ENCODE measurements at places on chromosomes 1 and 21.

DNA sequence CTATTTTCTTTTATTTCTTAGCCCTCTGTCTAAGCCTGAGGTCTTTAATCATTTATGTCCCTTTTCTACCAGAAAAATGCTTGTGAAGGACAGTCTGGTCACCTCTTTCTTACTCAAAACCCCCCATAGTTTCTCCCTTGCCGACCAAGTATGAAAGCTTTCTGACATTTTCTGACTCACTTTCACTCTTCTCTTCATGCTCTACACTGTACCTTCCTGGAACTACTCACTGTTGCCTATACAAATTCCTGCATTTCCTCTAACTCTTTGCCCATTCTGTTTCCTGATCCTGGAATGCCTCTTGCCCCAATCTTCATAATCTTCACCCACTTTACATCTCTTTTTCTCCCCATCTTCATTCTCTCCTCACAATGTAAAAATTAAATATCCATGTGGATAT is 380.0 kb downstream of the HHIPL2 start:
- no peak overlapping the region for H3K4me3 ChIP-seq
- H3K27ac ChIP-seq: no peak overlapping the region
- no peak for DNase-seq
- H3K36me3 ChIP-seq: no peaks in the 10 kb centered on the region
- H3K4me1 ChIP-seq: no peaks in the 10 kb centered on the region

DNA sequence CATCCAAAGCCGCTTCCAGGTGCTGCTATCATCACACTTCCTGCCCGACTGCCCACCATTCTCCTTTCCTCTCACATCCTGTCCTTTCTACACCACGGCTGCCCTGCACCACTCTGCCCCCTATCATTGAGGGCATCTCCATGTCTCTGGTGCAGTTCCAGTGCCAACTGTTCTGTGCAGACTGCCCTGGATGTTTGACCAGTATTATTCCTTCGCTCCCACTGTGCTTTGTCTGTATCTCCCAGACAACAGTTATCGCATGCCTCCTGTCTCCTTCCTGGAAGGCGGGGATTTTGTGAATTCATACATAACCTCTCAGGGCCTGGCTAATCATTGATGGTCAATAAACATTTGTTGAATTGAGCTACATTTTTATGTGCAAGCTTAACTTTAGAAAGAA is 63.6 kb upstream of the GNG12 start:
- peaks cover 24% of the 10 kb centered on the region for H3K4me1 ChIP-seq
- H3K27me3 ChIP-seq: no peaks in the 10 kb centered on the region
- no peak for DNase-seq
- peaks cover 3% of the 10 kb centered on the region for H3K36me3 ChIP-seq
- H3K4me3 ChIP-seq: no peak overlapping the region
- peak overlapping the region; percentile 73 for H3K27ac ChIP-seq

- no peaks in the 10 kb centered on the region for H3K4me1 ChIP-seq
- no peak overlapping the region for H3K27ac ChIP-seq
- H3K36me3 ChIP-seq: no peaks in the 10 kb centered on the region
- H3K27me3 ChIP-seq: no peaks in the 10 kb centered on the region
Observed at GRCh38 chr1:162421258-162422164, 9.6 kb upstream of the SH2D1B start.

- H3K36me3 ChIP-seq: no peaks in the 10 kb centered on the region
- peak overlapping the region; percentile 74 for H3K27ac ChIP-seq
- peaks cover 16% of the 10 kb centered on the region for H3K27me3 ChIP-seq
- peak; percentile 94 for DNase-seq
Observed at GRCh38 chr1:30684881-30685795, 38.2 kb downstream of the MATN1 start.

DNA sequence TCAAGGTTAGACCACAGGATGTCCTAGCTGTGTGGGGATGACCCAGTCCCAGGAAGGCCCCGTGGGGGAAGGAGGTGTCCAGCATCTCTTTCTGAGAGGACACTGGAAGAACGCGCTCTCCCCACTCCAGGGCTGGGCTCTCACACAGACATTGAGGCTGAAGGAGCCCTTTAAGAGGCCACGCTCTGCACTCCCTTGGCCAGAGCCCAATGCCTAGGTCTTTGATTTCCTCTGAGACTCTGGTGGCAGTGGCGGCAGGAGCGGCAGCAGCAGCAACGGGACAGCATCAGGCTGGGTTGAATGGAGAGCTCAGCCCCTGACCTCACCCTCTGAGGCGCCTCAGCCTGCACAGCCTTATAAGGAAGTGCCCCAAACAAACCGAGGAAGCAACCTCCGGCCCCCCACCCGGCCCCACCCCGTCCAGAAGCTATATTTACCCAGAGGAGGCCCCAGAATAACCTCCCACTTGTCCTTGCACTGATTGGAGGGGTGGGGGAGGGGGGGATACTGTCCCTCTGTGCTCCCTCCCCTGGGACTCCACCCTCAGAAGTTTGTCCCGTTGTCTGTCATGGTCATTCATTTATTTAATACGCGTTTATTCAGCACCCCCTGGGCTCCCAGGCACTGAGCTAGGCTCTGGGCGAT is 12.3 kb downstream of the NES start:
- no peak for DNase-seq
- no peak overlapping the region for H3K4me3 ChIP-seq
- peaks cover 37% of the 10 kb centered on the region for H3K4me1 ChIP-seq
- peaks cover 16% of the 10 kb centered on the region for H3K27me3 ChIP-seq
- peak overlapping the region; percentile 84 for H3K27ac ChIP-seq

- peaks cover 7% of the 10 kb centered on the region for H3K27me3 ChIP-seq
- H3K36me3 ChIP-seq: peaks cover 6% of the 10 kb centered on the region
- H3K4me3 ChIP-seq: peak overlapping the region; percentile 3
Observed at GRCh38 chr1:229339520-229339919, 3.3 kb downstream of the CCSAP start.

DNA sequence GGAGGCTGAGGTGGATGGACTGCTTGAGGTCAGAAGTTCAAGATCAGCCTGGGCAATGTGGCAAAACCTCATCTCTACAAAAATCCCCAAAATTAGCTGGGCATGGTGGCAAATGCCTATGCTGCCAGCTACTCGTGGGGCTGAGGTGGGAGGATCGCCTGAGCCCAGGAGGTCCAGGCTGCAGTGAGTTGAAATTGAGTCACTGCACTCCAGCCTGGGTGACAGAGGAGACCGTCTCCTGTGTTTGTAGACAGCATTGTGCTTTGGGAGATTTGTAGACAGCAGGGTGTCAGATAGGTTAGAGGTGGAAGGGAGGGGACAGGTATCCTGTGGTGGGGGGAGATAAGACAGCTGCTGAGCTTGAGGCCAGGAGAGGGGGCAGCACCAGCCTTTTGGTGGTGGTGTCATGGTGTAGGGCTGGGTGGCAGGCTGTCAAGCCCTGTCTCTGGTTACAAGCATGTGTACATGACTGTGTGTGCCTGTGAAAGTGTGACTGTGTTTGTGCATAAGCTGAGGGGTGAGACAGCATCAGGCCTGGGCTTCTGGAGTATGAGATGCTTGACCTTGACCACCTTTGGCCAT is 15.2 kb downstream of the PPFIA4 start:
- no peak overlapping the region for H3K4me3 ChIP-seq
- H3K4me1 ChIP-seq: no peaks in the 10 kb centered on the region
- DNase-seq: no peak
- peaks cover 60% of the 10 kb centered on the region for H3K27me3 ChIP-seq
- H3K36me3 ChIP-seq: no peaks in the 10 kb centered on the region
- H3K27ac ChIP-seq: no peak overlapping the region

- H3K36me3 ChIP-seq: no peaks in the 10 kb centered on the region
- no peaks in the 10 kb centered on the region for H3K27me3 ChIP-seq
- H3K4me3 ChIP-seq: no peak overlapping the region
- DNase-seq: no peak
- H3K4me1 ChIP-seq: peaks cover 1% of the 10 kb centered on the region
Observed at GRCh38 chr1:218473522-218473921, 128.4 kb downstream of the TGFB2 start.

GRCh38 chr21:44748621-44749020 is 37.2 kb upstream of the TSPEAR start:
- H3K27ac ChIP-seq: no peak overlapping the region
- peaks cover 2% of the 10 kb centered on the region for H3K4me1 ChIP-seq
- peak overlapping the region; percentile 29 for H3K4me3 ChIP-seq
- H3K36me3 ChIP-seq: no peaks in the 10 kb centered on the region
- no peak for DNase-seq

DNA sequence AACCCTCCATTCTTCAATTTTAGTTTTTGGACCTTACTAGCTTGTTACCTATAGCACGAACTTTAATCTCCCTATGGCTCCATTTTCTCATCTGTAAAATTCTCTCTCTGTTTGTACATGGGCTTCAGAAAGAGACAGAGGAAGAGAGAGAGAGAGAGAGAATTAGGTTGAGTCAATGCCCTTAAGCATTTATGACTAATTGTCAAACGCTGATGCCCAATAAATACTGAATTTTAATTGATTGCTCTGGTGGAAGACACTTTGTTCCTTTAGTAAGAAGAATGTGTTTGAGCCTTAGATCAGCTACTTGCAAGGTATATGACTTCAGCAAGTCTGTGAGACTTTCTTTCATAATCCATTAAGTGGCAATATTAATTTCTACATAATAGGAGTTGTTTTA is 743.1 kb upstream of the ADGRL4 start:
- DNase-seq: no peak
- no peaks in the 10 kb centered on the region for H3K4me1 ChIP-seq
- H3K27me3 ChIP-seq: no peaks in the 10 kb centered on the region

DNA sequence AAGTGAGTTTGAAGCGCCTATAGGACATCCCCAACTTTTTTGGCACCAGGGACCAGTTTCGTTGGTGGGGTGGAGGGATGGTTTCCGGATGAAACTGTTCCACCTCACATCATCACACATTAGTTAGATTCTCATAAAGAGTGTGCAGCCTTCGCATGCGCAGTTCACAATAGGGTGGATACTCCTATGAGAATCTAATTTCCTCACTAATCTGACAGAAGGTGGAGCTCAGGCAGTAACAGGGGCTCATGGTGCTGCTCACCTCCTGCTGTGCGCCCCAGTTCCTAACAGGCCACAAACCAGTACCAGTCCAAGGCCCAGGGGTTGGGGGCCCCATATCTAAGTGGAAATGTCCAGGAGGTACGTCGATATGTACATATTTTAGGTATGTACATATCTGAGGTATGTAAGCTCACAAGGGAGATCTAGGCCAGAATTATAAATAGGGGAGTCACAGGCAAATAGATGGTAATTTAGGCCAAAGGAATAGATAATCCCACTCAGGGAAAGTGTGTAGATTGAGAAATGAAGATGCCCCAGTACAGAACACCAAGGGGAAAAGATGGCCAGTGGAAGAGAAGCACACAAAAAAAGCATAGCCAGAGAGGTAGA is 27.5 kb upstream of the RASAL2 start:
- H3K27ac ChIP-seq: no peak overlapping the region
- peaks cover 13% of the 10 kb centered on the region for H3K4me1 ChIP-seq
- H3K36me3 ChIP-seq: no peaks in the 10 kb centered on the region
- no peak overlapping the region for H3K4me3 ChIP-seq
- H3K27me3 ChIP-seq: no peaks in the 10 kb centered on the region
- no peak for DNase-seq

- no peak overlapping the region for H3K27ac ChIP-seq
- peaks cover 12% of the 10 kb centered on the region for H3K36me3 ChIP-seq
- no peak overlapping the region for H3K4me3 ChIP-seq
- H3K27me3 ChIP-seq: no peaks in the 10 kb centered on the region
- DNase-seq: no peak
- H3K4me1 ChIP-seq: peaks cover 13% of the 10 kb centered on the region
Observed at GRCh38 chr1:113663165-113663951, 95.9 kb downstream of the PHTF1 start.

DNA sequence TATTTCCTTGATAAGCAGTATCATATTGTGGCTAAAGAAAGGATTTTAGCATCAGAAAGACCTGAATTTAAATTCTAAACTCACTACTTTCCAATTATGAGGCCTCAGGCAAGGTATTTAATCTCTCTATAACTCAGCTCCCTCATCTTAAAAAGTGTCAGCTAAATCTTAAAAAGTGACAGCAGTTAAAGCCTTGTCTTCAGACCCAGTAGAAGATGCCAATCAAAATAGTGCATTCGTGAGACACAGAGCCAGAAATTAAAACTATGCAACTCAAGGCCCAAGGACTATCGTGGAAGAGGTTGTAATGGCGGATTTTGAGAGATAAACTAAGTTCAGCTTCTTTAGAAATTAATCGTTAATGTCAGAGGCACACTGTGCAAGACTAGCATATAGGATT is 677.5 kb upstream of the BRINP3 start:
- no peak overlapping the region for H3K4me3 ChIP-seq
- no peaks in the 10 kb centered on the region for H3K27me3 ChIP-seq
- H3K36me3 ChIP-seq: no peaks in the 10 kb centered on the region
- no peak overlapping the region for H3K27ac ChIP-seq
- H3K4me1 ChIP-seq: no peaks in the 10 kb centered on the region
- no peak for DNase-seq
